Activated T-cell treated with anti-CD3 and anti-CD28 coated beads for 4 hours (primary cell): ENCODE measurements at places on chromosomes 16 and 17.
A peak's percentile ranks its signal among the peaks of the same experiment; 100 is the strongest.

DNA sequence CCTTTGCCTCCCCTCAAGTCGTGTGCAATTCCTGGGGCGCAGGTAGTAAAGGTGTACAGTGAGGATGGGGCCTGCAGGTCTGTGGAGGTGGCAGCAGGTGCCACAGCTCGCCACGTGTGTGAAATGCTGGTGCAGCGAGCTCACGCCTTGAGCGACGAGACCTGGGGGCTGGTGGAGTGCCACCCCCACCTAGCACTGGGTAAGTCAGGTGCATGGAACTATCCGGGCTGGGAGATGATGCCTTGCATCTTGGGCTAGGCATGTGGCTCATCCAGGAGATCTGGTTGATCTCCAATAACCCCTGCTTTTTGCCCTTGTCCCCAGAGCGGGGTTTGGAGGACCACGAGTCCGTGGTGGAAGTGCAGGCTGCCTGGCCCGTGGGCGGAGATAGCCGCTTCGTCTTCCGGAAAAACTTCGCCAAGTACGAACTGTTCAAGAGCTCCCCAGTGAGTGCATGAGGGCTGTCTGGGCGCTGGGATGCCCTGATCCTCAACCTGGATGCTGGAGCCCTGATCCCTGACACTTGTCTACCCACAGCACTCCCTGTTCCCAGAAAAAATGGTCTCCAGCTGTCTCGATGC is 5.2 kb downstream of the GRB7 start:
- DNase-seq = no peak

DNA sequence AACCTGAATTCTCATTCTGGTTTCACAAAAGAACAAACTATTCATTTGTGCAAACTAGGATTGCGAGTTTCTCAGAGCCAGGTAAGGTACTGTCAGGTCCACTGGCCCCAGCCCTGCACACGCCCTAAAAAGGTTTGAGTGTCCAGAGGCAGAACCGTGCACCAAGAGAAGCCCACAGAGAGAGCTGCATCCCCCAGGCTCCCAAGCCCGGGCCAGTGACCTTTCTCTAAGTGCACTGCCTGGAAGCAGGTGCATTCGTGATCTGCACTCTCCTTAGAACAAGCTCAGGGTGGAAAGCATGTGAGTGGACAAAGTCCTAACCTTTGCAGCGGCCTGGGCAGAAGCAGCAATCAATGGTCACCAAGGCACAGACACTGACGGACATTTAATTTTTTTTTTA is 26.8 kb downstream of the MEAK7 start:
- no peak for DNase-seq

DNA sequence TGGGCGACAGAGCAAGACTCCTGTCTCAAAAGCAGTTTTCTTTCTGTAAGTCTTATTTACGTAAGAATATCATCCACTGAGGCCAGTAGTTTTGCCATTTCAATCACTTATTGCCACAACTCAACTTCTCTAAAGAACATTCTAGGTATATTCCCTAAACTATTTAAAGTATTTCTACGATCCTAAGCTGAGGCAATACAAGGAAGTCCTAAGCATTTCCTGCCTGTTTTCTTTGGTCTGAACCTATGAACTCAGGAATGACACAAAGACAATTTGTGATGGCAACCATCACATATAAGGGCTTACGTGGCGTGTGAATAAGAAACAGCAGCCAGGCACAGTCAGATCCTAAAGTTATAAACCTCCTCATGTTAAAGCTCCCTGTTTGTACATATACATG is 14.2 kb downstream of the USP36 start:
- DNase-seq = no peak

- no peak for DNase-seq
Observed at GRCh38 chr16:85983064-85983463, 84.1 kb downstream of the IRF8 start.

GRCh38 chr17:44828919-44829522 is 1.1 kb downstream of the GJC1 start:
- DNase-seq = no peak

DNA sequence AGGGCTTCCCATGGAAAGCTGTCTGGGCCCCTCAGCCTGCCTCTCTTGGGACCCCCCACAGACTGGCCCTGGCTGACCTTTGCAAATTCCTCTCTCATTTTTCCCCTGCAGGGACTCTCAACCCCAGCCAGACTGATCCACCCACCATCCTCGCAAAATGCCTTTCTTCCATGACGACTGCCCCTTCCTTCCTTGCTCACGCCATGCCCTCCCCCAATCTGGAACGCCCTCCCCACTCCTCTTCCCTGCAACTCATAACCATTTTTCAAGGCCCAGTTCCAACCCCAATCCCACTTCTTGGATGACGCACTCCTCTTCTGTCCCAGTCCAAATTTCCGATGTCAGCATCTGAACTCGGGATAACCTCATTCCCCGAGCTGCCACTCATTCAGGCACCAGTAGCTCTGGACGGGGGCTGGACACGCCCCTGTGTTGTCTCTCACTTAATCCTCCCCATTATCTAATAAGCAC is 1.3 kb upstream of the DNAI2 start:
- no peak for DNase-seq

GRCh38 chr17:37518826-37519225 is 29.1 kb downstream of the DUSP14 start:
- DNase-seq = no peak

- DNase-seq = no peak
Observed at GRCh38 chr17:61323909-61324868, 75.5 kb upstream of the TBX2 start.

DNA sequence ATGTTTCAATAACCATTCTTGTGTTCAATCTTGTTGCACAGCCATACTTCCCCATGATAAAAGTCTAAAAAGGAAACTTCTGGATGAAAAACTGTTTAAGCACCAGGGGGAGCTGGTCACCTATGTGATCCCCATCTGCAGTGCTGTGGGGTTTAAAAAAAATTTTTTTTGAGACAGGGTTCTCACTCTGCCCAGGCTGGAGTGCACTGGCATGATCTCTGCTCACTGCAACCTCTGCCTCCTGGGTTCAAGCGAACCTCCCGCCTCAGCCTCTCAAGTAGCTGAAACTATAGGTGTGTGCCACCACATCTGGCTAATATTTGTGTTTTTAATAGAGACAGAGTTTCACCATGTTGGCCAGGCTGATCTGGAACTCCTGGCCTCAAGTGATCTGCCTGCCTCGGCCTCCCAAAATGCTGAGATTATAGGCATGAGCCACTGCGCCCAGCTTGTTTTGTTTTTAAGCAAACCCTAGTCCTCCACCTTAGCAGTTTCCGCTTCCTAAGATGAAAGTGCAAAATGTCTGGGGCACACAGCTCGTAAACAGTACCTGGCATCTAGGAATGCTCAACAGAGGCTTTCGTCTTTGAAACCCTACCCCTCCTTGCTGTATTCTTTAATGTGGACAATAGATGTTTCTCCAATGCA is 25.4 kb downstream of the DNAJA2 start:
- peak; percentile 9 for DNase-seq
